Endothelial cell (in vitro differentiated cells): ENCODE measurements at places on chromosomes 1 and 21. TPM values are rescaled to one million over a fixed set of nuclear protein-coding genes. Genes with fewer than 3 reads are reported as not detected.

GRCh38 chr1:232754930-232755329 is 50.3 kb upstream of the MAP10 start:
- no peak for DNase-seq

- no peak for DNase-seq
Observed at GRCh38 chr1:180194546-180195207, 35.4 kb upstream of the LHX4 start.

DNA sequence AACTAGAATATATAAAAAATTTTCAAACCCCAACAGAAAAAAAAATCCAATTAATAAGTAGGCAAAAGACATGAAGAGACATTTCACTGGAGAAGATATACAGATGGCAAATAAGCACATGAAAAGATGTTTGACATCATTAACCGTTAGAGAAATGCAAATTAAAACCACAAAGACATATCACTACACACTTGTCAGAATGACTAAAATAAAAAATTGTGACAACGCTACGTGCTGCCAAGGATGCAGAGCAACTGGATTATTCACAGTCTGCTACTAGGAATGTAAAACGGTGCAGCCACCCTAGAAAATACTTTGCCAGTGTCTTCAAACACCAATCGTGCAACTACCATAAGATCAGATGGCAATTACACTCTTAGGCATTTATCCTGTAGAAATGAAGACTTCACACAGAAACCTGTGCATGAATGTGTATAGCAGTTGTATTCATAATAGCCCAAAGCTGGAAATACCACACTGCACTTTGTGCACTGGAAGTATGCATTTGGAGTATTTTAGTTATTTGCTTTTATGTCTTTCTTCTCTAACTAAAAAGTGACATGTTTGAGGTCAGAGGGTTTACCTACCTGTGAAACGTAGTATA is 75.3 kb upstream of the PALMD start:
- no peak for DNase-seq

DNA sequence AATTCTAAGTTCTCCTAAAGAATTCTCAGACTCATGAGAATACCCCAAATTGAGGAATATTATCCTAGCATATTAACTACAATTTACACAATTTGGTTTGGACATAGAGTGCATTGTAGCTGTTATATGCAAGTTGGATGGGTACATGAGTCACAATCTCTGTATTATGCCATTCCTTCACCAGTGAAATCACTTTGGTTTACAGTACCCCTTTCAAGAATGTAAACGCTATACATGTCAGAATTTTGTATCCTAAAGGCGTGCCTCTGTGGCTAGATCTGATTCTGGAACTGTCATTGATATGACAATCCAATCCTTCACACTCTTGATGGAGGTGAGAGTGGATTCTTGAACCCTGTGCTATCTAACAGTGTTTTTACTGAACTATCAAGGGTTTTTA is 6.7 kb upstream of the IL10RB start:
- DNase-seq: no peak

GRCh38 chr1:52332411-52332810 is 33.6 kb downstream of the CC2D1B start:
- DNase-seq: no peak

- no peak for DNase-seq
Observed at GRCh38 chr1:247360991-247361731, 29.5 kb upstream of the ZNF496 start.

GRCh38 chr1:204977318-204977717 is 65.7 kb upstream of the CNTN2 start:
- DNase-seq: no peak

DNA sequence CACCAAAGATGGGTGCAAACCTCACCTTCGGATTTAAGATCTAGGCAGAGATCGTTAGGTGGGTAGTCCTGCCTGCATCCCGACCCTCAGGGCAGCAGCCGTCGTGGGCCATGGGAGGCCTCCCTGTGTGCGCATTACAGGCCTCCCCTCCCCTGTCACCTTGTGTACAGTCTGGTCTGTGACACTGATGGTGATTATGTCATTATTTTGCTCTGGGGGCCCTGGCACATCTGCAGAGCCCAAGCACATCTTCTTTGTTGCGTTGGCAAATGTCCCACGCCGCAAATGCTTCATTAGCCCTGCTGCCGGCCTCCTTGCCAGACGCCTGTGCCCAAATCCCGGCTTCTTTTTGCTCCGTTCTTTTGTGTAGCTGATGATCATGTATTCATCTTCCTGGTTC is 31.7 kb downstream of the PROX1 start:
- no peak for DNase-seq

- DNase-seq: no peak
Observed at GRCh38 chr1:117271959-117272358, 61.2 kb upstream of the VTCN1 start.

GRCh38 chr1:26579681-26580111 is 50.1 kb downstream of the RPS6KA1 start:
- no peak for DNase-seq

GRCh38 chr1:209356976-209357377 is 226.5 kb upstream of the CAMK1G start:
- no peak for DNase-seq

GRCh38 chr1:170707959-170708655 is 44.2 kb downstream of the PRRX1 start:
- DNase-seq: no peak

- no peak for DNase-seq
Observed at GRCh38 chr1:26518355-26518754, 11.2 kb upstream of the RPS6KA1 start.

- no peak for DNase-seq
Observed at GRCh38 chr1:192225703-192226102, 67.4 kb downstream of the RGS18 start.

DNA sequence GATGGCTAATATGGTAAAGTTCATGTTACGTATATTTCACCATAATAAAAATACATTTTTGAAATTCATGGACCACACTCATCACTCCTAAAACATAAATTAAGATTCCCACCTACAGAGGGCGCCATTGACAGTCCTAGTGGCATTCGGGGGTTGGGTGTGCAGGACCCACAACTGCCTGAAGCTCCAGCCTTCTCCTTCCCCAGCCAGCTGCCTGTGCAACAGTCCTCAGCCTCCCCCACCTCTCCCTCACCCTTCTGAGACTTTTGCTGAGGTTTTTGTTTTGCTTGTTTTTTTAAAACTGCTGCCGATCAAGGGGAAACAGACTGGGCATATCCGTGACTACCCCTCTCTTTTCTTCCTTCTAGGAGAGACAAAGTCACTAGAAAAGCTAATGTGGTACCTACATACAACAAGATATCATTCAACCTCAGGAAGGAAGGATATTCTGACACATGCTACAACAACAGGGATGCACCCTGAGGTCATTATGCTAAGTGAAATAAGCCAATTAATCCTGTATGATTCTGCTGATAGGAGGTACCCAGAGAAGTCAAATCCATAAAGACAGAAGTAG is 9.2 kb upstream of the EVA1C start:
- peak; percentile 70 for DNase-seq

- DNase-seq: no peak
Observed at GRCh38 chr1:115401676-115402075, 63.6 kb upstream of the NGF start.

GRCh38 chr1:30522031-30523004 is 201.1 kb downstream of the MATN1 start:
- no peak for DNase-seq

DNA sequence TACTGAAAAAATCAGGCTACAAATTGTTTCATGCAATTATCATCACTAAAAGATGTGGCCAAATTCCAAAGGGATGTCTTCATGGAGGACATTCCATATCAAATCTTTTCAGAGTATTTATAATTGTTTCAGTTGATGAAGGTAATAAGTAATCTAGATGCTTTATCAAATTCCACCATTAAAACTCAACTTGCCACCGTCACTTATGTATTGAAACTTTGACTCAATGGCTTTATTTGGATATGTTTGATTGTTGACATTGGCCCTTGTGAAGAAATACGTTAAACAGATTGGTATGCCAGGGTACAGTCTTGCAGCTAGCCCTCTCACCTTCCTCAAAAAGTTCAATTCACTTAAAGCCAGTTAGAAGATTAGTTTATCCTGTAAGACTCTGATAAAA is 32.2 kb upstream of the PALMD start:
- no peak for DNase-seq

- DNase-seq: no peak
Observed at GRCh38 chr1:167905671-167906070, 8.3 kb downstream of the ADCY10 start.

- no peak for DNase-seq
Observed at GRCh38 chr1:17581389-17582123, 42.1 kb downstream of the ARHGEF10L start.

DNA sequence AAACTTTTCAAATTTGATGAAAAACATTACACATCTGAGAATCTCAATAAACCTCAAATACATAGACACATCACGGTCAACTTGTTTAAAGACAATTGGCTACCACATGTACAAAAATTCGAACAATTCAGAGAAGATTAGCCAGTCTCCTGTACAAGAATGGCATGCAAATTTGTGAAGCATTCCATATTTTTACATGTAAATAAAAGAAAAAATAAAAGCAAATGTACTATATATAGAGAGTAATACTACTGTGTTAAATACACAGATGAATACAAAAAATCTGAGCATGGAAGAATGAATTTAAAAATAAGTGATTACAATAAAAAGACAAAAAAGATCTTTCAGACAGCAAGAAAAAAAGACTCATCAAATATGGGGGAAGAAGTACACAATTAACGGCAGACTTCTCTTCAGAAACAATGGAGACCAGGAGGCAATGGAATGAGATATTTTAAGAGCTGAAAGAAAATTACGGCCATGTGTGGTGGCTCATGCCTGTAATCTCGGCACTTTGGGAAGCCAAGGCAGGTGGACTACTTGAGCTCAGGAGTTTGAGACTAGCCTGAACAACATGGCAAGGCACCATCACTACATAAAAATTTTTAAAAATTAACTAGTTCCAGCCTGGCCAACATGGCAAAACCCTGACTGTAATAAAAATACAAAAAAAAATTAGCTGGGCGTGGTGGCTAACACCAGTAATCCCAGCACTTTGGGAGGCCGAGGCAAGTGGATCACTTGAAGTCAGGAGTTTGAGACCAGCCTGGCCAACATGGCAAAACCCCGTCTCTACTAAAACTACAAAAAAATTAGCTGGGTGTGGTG is 23.2 kb downstream of the HAX1 start:
- no peak for DNase-seq

- DNase-seq: no peak
Observed at GRCh38 chr1:190479050-190479397, 1.4 kb upstream of the BRINP3 start.

GRCh38 chr1:28136922-28137613 is 39.4 kb downstream of the PTAFR start:
- DNase-seq: no peak

DNA sequence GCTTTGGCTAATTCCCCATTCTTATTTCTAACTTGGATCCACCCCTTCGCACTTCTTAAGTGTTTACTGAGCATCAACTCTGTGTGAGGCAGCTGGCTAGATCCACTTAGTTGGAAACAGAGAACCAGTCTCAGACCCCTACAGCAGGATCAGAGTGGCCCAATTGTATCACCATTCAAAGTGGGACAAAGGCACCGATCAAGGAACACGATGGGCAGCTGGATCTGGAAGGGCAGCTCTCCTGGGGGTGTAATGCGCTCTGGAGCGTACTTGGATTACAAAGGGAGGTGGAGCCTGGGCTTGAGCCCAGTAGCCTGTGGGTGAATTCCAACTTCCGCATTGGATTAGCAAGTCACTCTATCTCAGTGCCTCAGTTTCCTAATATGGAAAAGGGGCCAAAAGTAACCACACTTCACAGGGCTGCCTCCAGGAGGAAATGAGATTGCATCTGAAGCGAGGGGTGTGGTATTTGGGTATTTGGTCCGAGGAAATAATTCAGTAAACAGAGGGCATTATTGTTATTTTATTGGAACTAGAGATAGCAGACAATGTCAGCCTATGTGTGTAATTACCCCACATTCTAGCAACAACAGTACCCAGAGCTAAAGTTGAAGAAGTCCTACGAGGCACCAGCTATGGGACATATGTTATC is 11.9 kb downstream of the ECE1 start:
- DNase-seq: no peak

GRCh38 chr1:220441211-220441610 is 86.7 kb upstream of the MARK1 start:
- DNase-seq: no peak

DNA sequence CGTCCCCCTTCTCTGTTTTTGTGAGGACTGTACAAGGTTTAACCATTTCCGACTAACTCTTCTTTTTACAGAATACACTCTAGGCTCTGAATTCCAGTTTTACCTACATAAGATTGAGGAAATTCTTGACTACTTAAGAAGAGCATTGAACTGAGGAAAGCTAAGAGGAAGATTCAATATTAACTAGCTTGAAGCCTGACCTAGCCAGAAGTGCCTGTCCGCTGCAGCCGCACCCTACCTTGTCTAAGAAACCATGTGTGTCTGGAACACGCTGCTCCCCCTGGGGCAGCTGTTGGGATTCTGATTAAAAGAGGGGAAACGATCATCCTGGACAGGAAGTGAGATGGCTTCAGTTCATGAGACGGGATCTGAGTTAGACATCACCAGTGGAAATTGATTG is 28.9 kb downstream of the CA6 start:
- no peak for DNase-seq

- DNase-seq: no peak
Observed at GRCh38 chr1:180909005-180909414, 3.7 kb upstream of the KIAA1614 start.

Gene CLIC6
- 5.4 TPM for total RNA-seq

Gene BMP8B
- 0.10 TPM for total RNA-seq

Gene OR2T33
- not detected for total RNA-seq

Gene LCE3E
- not detected for total RNA-seq

Gene PLEKHO1
- 71.6 TPM for total RNA-seq

Gene RAD54L
- 9.3 TPM for total RNA-seq

Gene CCDC24
- 4.2 TPM for total RNA-seq

Gene SYTL1
- total RNA-seq: 1.3 TPM

Gene CAPN8
- total RNA-seq: 0.13 TPM

Gene SLC16A4
- total RNA-seq: 7.2 TPM
